HFF-Myc (cell line): ENCODE measurements at places on chromosomes 6 and 20.

- DNase-seq: no peak
Observed at GRCh38 chr6:130366107-130367005, 539 bp downstream of the TMEM200A start.

DNA sequence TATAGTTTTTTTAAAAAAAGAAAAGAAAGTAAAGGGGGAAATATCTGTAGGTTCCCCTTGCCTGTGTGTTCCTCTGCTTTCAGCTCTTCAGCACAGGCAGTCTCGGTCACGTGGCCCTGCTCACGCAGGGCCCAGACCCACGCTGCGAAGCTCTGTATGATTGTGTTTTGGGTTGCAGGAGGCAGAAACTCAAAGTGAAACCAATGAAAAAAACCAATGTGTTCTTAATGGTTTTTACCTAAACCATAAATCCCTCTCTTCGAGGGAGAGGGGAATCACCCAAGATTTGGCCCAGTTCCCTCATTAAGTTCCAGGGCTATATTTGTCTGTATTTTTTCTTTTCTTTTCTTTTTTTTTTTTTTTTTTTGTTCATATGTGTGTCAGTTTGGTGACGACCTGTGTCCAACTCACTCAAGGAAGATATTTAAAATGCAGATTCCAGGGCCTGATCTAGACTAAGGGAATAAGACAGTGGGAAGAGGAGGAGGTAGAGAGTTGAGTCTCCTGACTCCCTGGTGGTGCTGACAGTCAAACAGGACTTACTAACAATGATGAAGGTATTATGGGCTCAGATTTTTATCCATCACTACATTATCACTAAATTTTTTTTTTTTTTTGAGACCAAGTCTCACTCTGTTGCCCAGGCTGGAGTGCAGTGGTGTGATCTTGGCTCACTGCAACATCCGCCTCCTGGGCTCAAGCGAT, 33.8 kb upstream of the RREB1 start:
- no peak for DNase-seq

- no peak for DNase-seq
Observed at GRCh38 chr6:163296835-163297519, 117.5 kb upstream of the QKI start.

DNA sequence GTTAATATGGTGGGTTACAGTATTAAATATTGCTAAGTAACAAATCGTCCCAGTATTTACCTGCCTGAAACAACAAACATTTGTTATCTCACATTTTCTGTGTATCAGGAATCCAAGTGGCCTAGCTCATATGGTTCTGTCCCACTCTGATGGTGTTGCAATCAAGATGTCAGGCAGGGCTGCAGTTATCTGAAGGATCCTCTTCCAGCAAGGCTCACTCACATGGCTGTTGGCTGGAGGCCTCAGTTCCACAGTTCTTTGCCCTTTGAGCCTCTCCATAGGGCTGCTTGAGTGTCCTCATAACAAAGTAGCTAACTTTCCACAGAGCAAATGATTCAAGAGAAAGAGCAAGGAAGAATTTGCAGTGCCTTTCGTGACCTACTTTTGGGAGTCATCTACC, 17.7 kb downstream of the RAB22A start:
- no peak for DNase-seq

DNA sequence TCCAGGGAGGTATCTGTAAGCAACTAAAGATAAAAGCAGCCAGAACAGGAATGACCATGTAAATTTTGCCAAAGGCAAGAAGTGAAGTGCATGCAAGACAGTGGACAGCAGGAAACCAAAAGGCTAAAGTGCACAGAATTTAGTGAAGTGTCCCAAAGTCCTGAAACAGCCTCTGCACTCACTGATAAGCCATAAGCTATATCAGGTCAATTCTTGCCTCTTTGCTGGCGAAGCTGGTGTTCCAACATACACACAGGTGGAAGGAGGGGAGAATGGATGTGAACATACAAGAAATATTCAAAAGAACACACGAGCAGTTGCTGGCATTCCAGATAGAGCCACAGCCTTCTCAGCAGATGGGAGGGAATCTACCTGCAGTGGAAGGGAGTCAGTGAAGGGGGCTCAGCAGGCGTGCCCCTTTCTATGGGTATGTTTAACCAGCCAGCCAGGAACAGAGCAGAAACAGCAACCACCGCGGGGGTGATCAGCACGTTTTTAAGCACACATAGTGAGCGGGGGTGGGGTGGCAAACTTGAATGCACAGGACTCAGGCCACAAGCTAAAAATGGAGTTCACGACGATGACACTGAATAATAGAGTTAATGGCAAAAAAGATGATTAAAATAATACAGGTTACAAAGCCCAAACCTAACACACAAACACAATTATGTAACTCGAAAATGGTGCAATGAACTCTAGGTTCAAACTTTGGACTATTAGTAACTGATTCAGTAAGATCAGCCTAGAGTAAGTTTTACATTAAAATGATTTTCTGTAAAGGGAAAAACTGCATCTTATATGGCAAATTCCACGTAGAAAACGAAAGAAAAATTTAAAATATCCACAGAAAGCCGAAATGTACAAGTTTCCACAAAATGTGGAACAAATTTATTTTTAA, 1.2 kb downstream of the ECI2 start:
- DNase-seq: no peak

DNA sequence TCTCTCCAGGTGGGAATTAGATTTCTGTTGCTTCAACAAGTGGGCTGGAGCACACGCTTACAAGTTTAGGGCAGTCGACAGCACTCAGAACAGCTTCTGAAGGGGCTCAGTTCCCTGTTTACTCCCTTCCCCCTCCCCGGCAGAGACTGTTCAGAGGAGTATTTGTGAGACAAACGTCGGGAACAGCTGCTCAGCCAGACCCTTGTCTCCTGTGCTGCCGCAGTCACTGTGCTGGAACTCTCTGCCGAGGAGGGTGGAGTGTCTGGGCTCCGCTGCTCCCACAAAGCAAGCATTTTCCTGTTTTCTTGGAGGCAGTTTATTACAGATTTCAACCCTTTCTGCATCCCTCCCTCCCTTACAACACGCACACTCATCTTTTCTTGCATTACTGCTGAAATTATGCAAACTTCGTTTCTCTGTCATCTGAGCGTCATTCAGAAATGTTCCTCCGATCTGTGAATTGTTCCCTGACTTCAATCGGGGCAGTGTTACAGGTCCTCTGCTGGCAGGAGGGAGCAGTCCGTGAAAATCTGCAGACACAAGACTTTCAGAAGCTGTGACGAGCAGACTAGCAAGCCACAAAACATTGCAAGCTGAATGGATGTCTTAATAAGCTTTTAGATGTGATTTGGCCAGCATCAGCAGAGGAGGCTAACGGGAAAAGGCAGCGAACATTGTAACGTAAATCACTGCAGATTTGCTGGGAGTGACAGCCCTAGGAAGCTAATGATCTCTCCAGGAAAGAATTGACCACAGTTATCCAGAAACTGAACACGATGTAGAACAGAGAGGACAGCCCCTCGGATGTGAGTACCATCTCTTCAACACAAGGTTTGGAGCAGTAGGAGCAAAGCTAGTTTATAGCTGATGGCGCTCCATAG, 76.2 kb downstream of the LYRM2 start:
- no peak for DNase-seq

DNA sequence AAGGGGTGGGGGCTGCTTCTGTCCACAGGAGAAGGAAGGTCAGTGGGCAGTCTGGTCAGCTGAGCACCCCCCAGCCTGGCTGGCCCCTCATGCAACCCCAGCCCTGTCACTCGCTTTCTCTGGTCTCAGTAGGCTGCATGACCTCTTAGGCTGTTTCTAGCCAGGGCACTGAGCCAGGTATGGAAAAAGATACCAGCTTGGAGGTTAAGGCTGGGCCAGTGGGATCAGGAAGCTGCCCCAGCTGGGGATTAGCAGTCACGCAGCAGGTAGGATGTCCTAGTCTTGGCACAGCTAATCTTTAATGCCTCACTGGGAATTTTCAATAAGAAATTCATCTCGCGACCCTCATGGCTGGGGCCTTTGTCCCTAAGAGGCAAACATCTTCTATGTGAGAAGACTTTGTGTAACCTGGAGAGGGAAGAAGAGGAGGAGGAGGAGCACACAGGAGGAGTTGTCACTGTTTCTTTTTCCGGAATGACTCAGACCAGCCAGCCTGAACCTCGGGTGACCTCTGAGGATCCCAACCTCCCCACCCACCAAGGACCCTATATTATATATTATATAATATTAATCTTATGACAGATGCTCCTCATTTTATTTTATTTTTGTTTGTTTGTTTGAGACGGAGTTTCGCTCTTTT, 2.4 kb upstream of the BPIFA2 start:
- no peak for DNase-seq

- no peak for DNase-seq
Observed at GRCh38 chr20:6855796-6856195, 88.3 kb downstream of the BMP2 start.

GRCh38 chr6:149065121-149065520, 252.4 kb upstream of the TAB2 start:
- no peak for DNase-seq

GRCh38 chr6:116531675-116532570, 13.6 kb downstream of the TRAPPC3L start:
- no peak for DNase-seq

GRCh38 chr6:51398064-51398705, 579.5 kb downstream of the TFAP2B start:
- no peak for DNase-seq

DNA sequence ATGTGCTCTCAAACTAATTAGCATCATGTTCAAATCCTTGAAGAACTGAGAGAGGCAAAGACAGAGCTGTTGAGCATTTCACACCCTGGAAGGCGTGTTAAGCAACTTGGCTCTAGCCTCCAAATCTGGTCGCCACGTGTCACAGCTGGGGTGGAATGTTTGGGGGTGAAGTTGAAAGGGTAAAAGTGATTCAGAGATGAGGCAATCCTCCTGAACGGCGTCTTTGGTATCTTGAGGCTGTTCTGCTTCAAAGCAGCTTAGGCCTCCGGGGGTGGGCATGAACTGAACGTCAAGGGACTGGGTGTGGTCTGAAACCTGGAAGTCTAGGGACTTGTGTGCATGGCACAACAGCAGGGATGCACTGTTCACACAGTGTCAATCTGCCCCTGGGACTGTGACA, 62.3 kb downstream of the TRAM2 start:
- peak; percentile 84 for DNase-seq

DNA sequence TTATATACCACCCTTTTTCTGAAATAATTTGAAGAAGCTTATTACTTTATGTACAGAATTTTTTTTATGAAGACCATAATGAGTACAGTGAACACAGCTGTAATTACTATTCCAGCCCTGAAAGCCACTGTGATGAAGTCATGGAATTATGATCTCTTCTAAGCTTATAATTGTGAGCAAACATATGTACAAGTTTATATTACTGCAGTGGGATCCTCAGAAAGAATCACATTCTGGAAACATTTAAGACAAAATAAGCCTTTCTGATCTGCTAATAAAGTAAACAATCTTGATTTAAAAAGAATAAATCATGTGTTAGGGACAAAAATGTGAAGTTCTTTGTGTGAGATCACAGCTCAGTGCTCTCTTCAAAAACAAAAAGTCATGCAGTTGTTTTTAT, 560.4 kb downstream of the CD109 start:
- DNase-seq: no peak

- DNase-seq: peak; percentile 96
Observed at GRCh38 chr6:131950767-131951575, at the start of gene CCN2. Gene CCN2 (minus strand): TSS chr6:131951372. CDS start chr6:131951172, 200 bp downstream.

GRCh38 chr6:147621263-147621662, 112.8 kb downstream of the SAMD5 start:
- no peak for DNase-seq

DNA sequence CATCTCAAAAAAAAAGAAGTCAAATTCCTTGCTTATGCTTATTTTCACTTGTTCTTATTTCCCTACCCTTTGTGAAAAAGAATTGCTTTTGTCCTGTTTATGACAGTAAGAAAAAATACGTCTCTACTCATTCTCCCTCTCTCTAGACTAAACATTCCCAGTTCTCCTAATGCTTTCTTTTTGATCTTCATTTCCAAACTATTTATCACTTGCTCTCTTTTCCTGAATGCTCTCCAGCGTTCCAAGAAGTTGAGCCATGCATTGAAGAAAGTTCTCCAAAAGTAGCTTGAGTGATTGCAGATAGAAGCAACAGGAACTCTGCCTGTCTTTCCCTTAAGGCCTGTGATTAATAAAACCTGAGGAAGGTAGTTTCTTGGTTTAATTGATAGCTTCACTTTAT, 53.1 kb upstream of the TMEM170B start:
- no peak for DNase-seq

GRCh38 chr6:88983532-88983931, 20.1 kb upstream of the RNGTT start:
- no peak for DNase-seq

- no peak for DNase-seq
Observed at GRCh38 chr6:115898246-115898645, 162.4 kb downstream of the FRK start.

DNA sequence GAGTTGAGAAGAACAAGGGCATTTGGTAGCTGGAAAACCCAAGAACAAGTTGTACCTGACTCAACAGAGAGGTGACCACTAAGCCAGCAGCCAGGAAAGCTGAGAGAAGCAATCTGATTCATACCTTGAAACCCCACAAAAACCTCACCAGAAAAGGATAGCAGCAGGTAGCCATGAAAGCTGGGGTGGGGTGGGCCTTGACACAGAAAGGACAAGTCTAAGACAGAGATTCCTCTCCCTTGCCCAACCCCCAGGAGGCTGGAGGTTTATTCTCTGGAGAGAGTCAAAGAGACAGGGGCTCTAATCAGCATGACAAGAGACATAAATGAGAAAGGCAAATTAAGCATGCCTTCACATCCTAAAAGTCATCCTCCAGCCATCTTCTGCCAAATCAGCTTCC, 151.7 kb upstream of the DST start:
- DNase-seq: no peak

- no peak for DNase-seq
Observed at GRCh38 chr20:5172167-5172601, 45.4 kb downstream of the CDS2 start.

- no peak for DNase-seq
Observed at GRCh38 chr6:150573041-150573681, 26.5 kb upstream of the PLEKHG1 start.

- no peak for DNase-seq
Observed at GRCh38 chr20:48094944-48095343, 309.7 kb upstream of the SULF2 start.

DNA sequence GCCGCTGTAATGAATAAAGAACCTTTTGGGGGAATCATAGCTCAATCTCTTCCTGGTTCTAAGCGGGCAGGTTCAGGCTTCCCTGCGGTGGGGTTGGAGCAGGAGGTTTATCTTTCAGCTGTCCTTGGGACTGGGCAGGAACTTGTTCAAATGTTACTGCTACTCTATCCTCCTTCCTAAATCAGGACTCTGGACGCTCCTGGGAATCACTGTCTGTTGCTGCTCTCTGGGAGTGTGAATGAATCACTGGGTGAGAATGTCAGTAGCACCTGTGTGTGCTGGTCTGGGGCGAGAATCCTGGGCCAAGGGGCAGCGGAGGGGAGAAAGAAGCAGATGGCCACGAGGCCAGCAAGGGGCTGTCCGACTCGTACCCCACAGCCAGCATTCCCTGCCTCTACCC, 65.4 kb upstream of the ZNFX1 start:
- no peak for DNase-seq

- no peak for DNase-seq
Observed at GRCh38 chr6:169184419-169184818, 69.2 kb downstream of the THBS2 start.

DNA sequence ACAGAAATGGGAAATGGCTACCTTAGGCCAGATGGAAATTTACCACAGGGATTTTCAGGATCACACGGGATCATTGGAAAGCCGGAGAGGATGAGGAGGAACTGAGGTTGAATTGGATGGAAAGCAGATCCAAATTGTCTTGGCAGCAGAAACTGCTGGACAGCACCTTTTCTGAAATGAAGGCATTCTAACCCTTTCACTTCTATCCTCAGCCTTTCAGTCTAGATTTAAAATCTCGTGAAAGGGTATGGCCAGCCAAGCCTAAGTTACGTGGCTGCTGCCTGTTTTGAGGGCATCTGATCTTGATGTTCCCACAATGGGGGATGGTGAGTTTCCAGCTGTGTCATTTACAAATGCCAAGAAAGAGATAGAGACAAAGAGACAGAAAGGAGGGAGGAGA, 358.2 kb downstream of the KIF16B start:
- DNase-seq: no peak
